Fibroblast of lung (primary cell): ENCODE measurements at places on chromosomes 6 and 20.

GRCh38 chr6:52190409-52190808 is 4.2 kb downstream of the IL17A start:
- DNase-seq, result no peak

DNA sequence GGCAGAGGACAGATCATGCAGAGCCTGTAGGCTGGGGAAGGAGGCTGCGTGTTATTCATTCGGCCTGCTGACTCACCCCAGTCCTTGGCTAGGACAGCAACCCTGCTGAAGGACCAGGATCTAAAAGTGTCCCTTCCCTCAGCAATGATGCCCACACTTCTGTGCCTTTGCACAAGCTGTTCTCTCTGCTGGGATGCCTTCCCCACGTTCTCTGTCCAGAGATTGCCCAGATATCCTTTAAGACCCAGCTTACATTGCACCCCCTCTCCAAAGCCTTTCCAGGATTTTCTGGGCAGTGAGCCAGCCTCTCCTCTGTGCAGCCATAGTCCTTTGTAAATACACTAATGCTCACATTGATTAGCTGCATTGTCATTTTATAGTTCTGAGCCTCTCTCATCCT is 99.3 kb upstream of the CHD6 start:
- peak; percentile 22 for DNase-seq

GRCh38 chr20:38337561-38338140 is 8.6 kb upstream of the LBP start:
- DNase-seq, result no peak

DNA sequence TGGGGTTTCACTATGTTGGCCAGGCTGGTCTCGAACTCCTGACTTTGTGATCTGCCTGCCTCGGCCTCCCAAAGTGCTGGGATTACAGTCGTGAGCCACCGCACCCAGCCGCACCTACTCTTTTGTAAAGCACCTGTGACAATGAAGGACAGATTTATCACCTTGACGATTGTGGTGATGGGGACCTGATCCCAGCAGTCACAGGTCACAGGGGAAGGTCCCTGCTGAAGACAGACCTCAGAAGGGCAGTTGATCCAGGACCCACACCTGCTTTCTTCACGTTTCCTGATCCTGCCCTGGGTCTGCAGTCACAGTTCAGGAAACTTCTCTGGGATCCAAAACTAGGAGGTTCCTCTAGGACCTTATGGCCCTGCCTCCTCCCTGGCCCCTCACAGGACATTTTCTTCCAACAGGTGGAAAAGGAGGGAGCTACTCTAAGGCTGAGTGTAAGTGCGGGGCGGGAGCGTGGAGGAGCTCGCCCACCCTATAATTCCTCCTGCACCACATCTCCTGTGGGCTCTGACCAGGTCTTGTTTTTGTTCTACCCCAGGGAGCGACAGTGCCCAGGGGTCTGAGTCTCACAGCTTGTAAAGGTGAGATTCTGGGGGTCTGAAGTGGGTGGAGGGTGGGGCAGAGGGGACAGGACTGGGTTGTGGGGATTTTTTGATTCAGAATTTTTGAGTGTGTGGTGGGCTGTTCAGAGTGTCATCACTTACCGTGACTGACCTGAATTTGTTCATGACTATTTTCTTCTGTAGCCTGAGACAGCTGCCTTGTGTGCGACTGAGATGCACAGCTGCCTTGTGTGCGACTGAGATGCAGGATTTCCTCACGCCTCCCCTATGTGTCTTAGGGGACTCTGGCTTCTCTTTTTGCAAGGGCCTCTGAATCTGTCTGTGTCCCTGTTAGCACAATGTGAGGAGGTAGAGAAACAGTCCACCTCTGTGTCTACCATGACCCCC is 3.0 kb downstream of the HLA-E start:
- no peak for DNase-seq

DNA sequence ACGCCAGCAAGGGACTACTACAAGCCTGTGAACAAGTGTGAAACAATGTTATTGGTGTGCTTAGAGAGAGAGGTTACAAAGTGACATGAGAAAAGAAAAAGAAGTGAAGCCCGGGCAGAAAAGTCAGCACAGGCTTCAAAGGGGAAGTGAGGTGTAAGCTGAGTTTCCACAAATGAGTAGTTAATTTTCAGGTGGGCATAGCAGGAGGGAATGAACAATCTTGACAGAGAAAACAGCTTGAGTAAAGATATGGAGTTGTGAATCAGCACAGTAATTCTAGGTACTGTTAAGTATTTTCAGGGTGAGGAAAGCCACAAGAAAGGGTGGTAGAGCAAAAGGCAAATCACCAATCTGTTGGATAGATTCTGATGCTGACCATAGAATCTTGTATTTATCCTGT is 4.3 kb downstream of the KCNQ5 start:
- DNase-seq, result no peak
